ENCODE measurements at places on chromosomes 1 and 21.

GRCh38 chr1:203776636-203777035 is 11.7 kb downstream of the LAX1 start:
- DNase-seq, result no peak

GRCh38 chr1:17744666-17745478 is 10.3 kb upstream of the ACTL8 start:
- DNase-seq, result no peak

GRCh38 chr1:9100471-9101043 is 28.3 kb downstream of the GPR157 start:
- DNase-seq, result no peak

DNA sequence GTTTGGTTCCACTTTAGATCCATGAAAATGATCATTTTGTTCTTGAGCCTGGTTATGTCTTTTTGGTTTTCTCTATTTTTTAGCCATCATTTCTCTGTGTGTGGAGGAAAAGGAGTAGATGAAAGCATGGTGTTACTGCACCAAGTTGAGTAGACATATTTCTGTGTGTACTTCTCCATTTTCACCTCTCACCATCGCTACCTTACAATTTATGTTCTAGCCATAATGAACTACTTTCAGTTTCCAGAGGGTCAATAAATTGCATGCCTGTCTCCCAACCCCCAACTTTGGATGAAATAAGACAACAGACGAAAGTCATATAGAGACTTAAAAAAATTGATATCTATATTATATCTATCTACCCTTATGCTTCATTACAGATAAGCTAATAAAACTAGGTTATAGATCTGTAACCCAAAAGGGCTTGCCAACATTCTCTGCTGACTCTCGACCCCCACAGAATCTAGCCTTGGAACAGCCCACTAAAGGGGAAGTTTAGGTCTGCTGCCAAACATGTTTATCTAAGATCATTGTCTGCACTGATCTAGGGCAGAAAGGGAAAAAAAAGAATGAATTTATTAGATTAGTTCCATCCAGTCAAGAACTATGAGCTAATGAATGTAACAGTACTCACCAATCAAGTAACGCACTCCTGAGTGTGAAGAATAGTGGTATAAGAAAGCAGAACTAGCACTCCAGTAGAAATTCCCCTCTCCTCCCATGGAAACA is 7.5 kb upstream of the MAN1A2 start:
- DNase-seq, result no peak

- peak; percentile 62 for DNase-seq
Observed at GRCh38 chr1:1157426-1157913, 16.2 kb upstream of the TTLL10 start.

DNA sequence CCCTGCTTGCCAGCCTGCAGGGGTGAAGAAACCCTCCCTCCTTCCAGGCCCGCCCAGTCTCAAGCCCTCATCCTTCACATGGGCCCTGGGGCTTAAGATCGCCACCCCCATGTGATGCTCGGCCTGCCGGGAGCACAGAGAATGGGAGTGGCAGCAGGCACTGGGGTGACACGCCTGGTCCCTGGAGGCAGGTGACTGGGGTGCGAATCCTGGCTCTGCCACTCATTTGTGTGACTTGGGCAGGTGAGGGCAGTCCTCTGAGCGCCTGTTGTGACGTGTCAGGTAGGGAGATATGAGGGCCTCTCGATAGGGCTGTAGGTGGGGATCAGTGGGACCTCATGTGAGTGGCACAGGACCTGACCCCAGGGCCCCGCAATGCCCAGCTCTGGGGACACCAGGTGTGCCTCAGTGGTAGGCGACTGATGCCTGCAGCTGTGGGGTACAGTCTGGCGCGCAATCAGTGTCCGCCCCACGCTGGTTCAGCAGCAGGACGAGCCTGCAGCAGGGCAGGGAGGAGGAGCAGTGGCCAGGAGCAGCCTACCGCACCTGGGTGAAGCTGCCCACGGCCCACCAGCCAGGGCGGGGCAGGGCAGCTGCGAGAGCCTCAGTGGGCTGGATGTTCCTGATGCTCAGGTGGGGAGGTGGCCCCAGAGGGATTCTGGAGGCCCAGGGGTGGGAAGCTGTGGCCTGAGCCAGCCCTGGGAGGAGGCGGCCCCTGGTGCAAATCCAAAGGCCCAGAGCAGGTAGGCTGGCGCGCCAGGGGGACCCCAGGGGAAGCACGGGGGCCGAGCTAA is 6.2 kb downstream of the SH2D5 start:
- DNase-seq, result no peak

DNA sequence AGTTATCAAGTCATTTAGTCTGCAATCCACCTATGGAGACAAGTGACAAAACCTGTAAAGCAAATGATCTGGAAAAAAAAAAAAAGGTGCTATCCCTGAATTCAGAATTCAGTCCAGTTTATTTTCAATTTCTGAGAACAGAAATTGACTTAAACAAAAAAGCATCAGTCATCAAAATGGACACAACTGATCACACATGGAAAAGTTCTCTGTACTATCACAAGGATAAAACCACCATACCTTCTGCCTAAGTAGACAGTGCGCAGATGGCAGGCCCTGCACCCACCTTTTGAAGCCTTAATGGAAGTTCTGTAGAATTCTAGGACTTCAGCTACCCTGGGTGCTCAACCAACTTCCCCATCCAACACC is 3.5 kb downstream of the PABPC4 start:
- DNase-seq, result no peak

DNA sequence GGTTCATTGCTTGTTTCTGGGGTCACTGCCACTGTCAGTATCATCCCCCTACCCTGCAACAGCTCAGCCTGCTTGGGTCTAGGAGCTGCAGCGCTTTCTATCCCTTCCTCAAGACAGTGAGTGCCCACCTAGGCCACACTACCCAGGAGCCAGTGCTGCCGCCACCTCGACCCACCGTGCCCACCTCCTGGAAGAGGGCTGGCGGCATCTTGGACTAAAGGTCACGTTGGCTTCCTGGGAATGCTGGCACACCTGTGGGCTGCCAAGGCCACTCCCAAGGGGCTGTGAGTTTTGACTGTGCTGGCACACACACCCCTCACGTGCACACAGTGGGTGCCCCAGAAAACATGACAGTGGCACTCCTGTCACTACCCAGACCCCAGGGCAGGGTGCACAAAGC is 22.1 kb downstream of the CRYAA start:
- no peak for DNase-seq

GRCh38 chr1:52479076-52479475 is 73.8 kb downstream of the TUT4 start:
- no peak for DNase-seq

DNA sequence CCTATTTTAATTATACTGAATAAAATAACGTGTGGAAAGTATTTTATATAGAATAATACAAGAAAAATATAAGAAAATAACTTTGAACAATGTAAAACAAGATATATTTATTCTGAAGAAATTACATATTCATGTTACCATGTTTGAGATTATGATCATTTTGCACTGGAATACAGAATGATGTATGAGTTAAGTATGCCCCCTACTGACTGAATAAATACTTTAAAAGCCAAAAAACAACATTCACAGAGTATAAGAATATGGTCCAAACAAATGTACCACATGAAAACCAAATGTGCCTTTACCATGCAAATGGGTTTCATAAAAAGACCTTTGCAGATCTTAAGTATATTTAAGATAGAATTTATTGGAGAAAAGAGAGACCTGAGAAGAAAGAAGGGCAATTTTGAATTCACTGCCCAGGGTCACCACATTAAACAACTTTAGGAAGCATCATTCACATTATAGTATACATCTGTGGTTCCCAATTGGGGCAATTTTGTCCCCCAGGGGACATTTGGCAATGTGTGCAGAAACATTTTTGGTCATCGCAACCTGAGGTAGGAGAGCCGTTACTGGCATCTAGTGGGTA is 136.6 kb upstream of the GFI1 start:
- peak; percentile 26 for DNase-seq

Data from NCI-H526 treated with DMSO at 0.1 percent for 48 hours (cell line).